ENCODE measurements at places on chromosomes 3 and 15.

- DNase-seq, result no peak
Observed at GRCh38 chr3:128844502-128844901, 34.9 kb upstream of the ACAD9 start.

DNA sequence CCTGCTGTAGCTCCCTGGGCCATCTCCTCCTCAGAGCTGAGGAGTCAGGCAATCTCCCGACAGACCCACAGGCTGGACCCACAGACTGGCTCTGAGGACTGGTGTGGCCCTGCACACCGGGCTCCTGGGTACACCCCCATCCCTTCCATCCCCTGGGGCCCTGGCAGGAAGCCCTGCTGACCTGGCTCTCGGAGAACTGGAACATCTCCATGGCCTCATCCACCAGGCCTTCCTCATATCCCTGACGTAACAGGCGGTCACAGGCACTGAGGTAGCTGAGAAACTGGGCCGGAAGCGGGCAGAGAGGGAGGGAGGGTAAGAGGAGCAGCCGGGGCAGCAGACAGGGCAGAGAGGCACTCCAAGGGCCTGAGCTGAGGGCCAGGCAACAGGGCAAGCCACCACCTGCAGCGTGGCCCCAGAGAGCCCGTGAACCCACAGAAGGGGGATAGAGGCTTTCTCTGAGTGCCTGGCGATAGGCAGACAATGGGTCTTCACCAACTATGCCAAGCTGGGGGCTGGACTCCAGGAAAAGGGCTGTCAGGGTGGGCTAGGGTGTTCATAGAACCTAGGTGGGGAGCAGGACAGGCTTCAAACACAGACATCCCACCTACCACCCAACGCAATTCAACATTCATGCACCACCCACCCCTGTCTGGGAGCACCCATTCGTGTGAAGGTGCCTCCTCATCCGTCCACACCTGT lies 17.9 kb downstream of the KBTBD13 start:
- no peak for DNase-seq

DNA sequence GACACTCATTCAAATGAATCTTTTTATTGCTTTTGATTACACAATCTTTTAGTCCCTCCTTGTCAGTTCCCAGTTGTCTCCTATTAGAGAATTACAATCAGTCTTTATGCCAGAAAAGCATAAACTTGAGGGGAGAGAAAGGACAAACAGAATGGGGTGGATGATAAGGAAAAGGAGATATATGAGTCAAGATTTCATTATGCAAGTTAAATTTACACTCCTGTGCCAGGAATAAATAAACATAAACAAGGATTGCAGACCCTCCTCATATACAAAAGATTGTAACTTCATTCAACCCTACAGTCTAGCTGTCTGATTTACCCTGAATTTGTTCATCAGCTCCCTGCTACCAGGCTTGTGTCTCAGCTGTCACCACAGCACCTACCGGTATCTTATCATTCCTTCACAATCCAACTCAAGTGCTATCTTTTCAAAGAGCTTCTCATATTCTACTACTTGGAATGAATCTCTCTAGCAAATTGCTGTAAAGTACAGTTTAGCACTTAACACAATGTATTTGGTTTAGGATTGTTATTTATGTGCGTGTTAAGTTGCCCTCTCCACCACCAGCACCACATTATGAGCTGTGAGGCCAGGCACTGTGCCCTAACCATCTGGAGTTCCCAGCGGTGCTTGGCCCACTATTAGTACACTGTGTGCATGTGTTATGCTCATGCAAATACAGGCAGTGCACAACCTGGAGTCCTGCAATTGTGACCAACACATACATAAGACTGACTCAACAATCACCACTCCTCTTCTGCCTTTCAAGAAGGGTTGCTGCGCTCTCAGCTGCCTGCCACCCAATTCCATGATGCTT lies 504.1 kb downstream of the TBL1XR1 start:
- no peak for DNase-seq

DNA sequence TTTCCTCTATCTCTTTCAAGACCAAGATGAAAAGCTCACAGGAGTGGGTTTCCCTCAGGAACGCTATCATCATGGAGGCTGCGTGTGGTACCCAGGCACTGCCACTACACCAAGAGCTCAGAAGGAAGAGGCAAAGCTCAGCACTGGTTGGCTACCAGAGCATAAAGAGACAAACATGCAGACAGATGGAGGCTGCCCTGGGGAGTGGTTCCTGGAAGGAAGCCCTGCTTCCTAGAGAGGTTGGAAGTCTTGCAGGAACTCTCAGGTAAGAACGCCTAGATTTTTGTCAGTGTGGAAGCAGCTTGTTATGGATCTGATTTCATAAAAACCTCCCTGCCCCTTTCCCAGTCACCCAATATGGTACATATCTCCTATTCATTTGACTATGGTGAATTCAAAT lies 49.9 kb upstream of the ADCY5 start:
- no peak for DNase-seq

Measured in lower lobe of right lung (tissue), 2 donors.